ENCODE measurements at places on chromosomes 1 and 21.

- no peak for DNase-seq
Observed at GRCh38 chr1:31822766-31823165, 6.9 kb upstream of the SPOCD1 start.

DNA sequence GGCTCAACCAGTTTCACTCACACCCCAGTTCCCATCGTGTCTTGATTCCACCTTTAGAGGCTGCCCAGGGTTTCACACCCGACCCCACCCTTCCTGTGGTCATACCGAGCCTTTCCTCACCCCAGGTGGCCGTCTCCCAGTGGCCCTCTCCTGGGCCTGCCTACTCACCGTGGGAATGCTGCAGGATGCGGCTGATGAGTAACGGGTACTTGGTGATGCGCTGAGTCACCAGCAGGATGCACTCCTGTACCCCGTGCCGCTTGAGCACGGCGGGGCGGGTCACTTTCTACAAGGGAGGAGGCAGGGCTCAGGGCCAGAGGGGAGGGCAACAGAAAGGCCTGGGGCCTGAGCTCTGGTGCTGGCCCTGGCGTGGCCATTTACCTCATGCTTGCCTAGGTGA is 16.4 kb downstream of the ARHGEF2 start:
- DNase-seq: peak; percentile 44

DNA sequence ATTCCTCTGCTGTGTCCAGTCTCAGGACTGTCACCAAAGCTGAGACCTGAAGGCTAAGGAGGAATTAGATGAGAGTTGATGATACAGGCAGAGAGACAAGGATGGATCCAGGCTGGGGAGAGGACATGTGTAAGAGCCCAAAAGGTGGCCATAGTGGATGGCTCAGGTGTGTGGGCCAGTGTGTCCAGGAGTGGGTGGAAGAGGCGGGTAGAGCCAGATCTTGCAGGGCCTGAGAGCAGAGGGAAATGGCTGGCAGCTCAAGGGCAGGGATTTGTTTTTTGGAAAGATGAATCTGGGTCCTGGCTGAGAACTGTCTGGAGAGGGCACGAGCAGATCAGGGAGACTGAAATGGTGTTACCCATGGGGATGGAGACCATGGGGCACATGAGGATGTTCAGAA is 38.1 kb downstream of the AZIN2 start:
- no peak for DNase-seq

- DNase-seq: no peak
Observed at GRCh38 chr21:21324297-21324696, 326.1 kb downstream of the NCAM2 start.

GRCh38 chr1:231193710-231194340 is 32.0 kb downstream of the TRIM67 start:
- DNase-seq: no peak

- no peak for DNase-seq
Observed at GRCh38 chr21:15034126-15034853, 30.5 kb downstream of the NRIP1 start.

DNA sequence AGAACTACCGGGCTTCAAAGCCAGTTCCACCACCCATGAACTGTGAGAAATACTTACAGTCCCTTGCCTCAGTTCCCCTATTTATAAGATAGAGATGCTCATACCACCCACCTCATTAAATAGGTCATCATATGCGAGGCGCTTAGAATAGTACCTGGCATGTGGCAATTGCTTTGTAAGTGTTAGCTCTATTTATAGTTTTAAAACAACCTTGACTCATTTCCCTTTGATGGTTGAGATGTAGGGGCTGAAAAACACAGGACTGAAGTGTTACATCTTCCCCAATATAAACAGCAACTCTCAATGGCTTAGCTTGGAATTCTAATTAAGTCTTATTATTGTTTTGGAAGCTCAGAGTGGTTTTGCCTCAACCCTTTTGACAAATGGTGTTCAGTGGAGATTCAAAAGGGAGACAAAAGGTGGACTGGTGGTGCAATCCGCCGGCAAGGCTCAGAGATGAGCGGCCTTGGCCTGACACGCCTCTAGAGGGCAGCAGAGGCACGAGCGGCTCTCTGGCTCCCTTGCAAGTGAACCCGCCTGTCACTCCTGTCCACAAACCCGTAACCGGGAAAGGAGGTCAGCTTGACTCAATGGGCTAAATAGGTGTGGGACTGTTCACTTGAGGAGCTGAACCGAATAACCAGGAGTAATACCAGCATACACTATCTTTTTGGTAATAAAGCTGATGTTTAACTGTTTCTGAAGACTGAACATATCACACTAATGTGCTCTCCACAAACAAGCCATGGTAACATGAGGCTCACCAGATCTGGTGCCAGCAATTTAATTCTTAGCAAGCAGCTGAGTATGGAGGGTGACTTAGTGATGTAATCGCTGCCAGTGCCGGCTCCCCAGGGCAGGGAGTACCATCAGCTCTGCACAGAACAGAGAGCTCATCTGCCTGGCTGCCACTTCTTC is 19.5 kb upstream of the SMYD2 start:
- DNase-seq: peak; percentile 89

DNA sequence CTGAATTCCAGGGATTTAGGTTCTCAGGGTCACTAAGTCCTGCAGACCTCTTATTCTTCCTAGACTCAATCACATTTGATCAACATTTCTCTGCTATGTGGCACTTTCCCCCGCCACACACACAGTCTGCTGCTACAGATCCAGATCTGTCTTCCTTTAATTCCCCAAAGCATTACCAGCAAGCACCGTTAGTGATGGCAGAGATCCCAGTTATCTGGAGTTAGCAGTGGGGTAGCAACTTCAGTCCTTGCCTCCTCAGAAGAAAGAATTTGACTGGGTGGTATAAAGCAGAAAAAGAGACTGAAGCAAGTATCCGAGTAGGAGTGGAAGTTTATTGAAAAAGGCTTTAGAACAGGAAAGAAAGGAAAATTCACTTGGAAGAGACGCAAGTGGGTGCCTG is 100.4 kb upstream of the ETV3 start:
- no peak for DNase-seq

DNA sequence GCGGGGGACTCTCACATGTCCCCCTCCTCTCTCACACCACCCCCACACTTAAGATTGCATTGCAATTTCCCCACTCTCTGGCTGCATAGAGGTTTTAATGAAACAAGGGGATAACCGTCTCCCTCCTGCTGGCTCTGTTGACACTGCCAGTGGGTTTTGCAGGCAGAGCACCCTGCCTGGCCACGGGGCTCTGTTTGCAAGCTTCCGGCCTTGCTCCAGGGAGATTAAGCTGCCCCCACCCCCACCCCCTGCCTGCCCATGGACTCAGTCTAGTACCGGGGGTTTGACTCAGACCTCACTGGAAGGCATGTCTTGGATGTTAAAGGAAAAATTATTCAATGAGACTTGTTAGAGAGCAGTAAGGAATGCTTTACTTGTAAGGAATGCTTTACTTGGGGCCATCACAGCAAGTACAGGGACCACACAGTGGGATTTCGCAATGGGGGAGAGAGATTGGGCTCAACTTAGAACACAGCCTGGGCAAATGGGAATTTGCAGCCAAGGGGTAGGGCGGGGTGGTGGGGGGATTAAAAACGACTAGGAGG is 101.0 kb downstream of the AJAP1 start:
- DNase-seq: no peak

DNA sequence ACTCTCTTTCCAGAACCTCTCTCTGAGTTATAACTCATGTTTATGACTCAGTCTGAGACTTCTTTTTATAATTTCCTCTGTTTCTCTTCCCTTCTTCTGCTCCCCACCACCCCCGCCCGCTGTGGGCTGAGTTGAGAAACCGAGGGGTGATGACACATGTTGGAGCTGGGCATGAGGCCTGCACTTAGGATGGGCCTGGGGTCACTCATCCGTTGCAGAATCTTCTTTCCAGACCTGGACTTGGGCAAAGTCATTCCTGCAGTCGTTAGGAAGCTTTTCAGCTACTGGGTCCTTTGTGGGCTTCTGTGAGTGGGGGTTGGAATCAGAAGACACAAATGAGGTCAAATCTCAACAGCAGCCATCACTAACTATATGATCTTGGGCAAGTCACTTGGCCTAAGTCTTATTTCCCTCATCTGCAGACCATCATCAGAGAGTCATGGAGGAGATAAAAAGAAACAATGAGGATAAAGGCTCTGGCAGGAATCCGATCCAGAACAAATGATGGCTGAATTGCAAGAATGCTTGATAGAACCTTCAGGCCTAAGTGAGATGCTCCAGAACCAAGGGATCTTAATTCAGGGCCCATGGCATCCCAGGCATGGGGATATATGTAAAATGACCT is 53.4 kb downstream of the RPS6KA1 start:
- DNase-seq: peak; percentile 26

DNA sequence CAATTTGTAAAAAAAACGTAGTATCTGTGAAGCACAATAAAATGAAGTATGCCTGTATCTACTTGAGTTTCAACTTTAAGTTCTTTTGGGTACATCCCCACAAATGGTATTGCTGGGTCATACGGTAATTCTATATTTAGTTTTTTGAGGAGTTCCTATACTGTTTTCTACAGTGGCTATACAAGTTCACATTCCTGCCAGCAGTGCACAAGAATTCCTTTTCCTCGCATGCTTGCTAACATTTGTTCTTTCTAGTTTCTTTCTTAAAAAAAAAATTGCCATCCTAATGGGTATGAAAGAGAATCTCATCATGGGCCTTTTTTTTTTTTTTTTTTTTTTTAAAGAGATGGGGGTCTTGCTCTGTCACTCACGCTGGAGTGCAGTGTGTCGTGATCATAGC is 41.9 kb downstream of the UCK2 start:
- DNase-seq: no peak

GRCh38 chr1:219991919-219992318 is 54.4 kb downstream of the EPRS1 start:
- no peak for DNase-seq

DNA sequence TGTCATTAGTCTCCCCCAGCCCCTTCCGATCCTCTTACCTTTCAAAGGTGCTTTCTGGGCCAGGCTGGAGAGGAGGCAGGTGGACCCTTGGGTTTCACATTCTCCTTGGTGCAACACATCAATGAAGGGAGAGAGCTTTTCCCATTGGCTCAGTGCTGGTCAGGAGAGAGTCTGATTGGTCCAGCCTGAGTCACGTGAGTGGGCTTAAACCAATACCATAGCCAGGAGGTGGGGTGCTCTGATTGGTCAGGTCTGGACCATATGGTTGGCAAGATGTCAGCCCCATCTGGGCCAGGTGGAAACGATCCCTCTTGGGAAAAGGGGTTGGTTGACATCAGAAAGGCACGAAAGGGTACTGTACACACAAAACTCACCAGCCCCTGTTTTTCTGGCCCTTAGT is 44.8 kb upstream of the ABCG1 start:
- no peak for DNase-seq

GRCh38 chr1:246674049-246674448 is 50.2 kb upstream of the SCCPDH start:
- no peak for DNase-seq

- no peak for DNase-seq
Observed at GRCh38 chr1:145985129-145985501, 11.3 kb downstream of the TXNIP start.

GRCh38 chr1:237031480-237031879 is 10.5 kb upstream of the RYR2 start:
- DNase-seq: no peak

- DNase-seq: no peak
Observed at GRCh38 chr1:153805886-153806719, 30.9 kb downstream of the SLC27A3 start.

- DNase-seq: no peak
Observed at GRCh38 chr1:8145545-8146202, 119.6 kb upstream of the ERRFI1 start.

GRCh38 chr1:202692959-202693555 is 17.2 kb downstream of the SYT2 start:
- DNase-seq: peak; percentile 71

DNA sequence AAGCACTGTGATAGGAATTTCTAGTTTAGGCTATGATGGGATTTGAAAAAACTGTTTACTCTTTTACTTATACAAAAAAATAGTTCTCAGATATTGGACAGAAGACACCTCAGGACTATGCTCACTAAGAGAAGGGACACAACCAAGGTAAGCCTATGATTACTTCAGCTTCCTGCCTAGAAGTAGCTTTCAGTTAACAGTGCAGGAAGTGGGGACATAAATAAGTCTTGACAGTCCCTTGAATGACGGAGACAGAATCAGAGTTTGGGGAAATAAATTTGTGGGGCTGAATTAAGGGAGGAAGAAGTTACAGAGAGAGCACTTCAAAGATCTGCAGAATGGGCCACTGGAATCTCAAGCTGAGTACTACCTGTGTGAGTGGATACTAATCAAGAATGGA is 53.8 kb upstream of the OLFM3 start:
- no peak for DNase-seq

DNA sequence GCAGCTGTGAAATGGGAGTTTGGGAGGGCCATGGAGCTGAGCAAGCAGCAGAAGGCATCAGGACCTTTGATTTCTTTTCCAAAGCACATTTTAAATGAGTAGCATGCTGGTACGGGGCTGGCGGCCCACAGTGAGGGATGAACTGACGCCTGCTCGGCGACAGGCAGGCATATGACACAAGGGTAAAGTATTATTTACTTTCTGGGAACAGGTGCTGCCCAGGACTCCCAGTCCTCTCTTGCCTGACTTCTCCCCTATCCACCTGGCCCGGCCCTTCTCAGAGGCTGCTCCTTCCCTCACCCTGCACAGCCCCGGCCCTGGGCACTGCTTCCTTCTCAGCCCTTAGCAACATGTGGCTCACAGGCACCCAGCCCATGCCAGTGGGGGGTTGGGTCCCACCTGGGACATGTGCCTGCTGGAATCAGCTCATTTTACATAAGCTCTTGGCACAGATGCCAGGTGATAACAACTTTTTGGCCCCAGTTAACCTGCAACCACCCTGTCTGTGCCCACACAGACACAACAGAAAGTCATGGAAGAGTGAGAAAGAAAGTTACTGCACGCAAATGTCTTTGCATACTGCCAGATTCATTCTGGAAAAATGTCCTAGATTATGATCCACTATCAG is 112.3 kb upstream of the GADD45A start:
- DNase-seq: no peak

DNA sequence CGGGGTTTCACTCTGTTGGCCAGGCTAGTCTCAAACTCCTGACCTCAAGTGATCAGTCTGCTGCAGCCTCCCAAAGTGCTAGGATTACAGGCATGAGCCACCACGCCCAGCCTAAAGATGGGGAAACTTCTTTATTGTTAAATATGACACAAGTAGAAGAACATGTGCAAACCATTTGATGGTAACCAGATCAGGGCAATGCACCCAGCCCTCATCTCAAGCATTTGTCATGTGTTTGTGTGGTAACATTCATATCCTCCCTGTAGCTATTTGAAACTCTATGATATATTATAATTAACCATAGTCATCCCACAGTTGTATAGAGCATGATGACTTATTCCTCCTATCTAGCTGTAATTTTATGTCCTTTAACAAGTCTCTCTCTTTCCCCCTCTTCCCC is 119.5 kb upstream of the TMPRSS2 start:
- no peak for DNase-seq

- DNase-seq: no peak
Observed at GRCh38 chr1:4702932-4703331, 48.5 kb downstream of the AJAP1 start.

GRCh38 chr1:229857585-229857984 is 209.5 kb upstream of the GALNT2 start:
- DNase-seq: no peak
